A549 treated with dexamethasone at 1 μM for 4 hours (cell line): ENCODE measurements at places on chromosomes 6 and 20. TPM values are rescaled to one million over a fixed set of nuclear protein-coding genes. Genes with fewer than 3 reads are reported as not detected.

The SAMD3 gene
- total RNA-seq: not detected in 5 replicates

The SIRPG gene
- not detected in 5 replicates for total RNA-seq

The CEP250 gene
- 14.4 to 32.7 TPM (median 27.2 TPM) in 5 replicates for total RNA-seq

The CRNKL1 gene
- 21.9 to 25.8 TPM (median 22.9 TPM) in 5 replicates for total RNA-seq

The TAGAP gene
- not detected in 5 replicates for total RNA-seq

The PRDM1 gene
- 5.4 to 8.3 TPM (median 6.5 TPM) in 5 replicates for total RNA-seq

The CASS4 gene
- total RNA-seq: 0.02 to 0.07 TPM (median 0.05 TPM) in 4 of 5 replicates, not detected in the other

The PGM3 gene
- total RNA-seq: 20.4 to 28.2 TPM (median 25.3 TPM) in 5 replicates

The THBD gene
- 110 to 160 TPM (median 137 TPM) in 5 replicates for total RNA-seq

The HLA-DMB gene
- total RNA-seq: 1.4 to 1.9 TPM (median 1.7 TPM) in 5 replicates

The MRPS18A gene
- total RNA-seq: 47.9 to 55.2 TPM (median 51.5 TPM) in 5 replicates

The SRSF3 gene
- 485 to 703 TPM (median 506 TPM) in 5 replicates for total RNA-seq

The RPN2 gene
- 259 to 271 TPM (median 261 TPM) in 5 replicates for total RNA-seq

The MEI4 gene
- not detected in 5 replicates for total RNA-seq

The SLA2 gene
- 0.08 to 0.12 TPM (median 0.12 TPM) in 5 replicates for total RNA-seq

The SAPCD1 gene
- 2.1 to 3.7 TPM (median 3.5 TPM) in 5 replicates for total RNA-seq

The KIF25 gene
- total RNA-seq: 0.07 to 0.23 TPM (median 0.15 TPM) in 4 of 5 replicates, not detected in the other

The BMP5 gene
- total RNA-seq: 0.01 to 0.04 TPM in 2 of 5 replicates, not detected in the others

The ABHD16B gene
- not detected in 5 replicates for total RNA-seq

The ANGPT4 gene
- total RNA-seq: 0.02 to 0.04 TPM (median 0.03 TPM) in 4 of 5 replicates, not detected in the other

The SUMO4 gene
- not detected in 5 replicates for total RNA-seq

The RIPPLY2 gene
- total RNA-seq: 0.31 to 0.49 TPM (median 0.39 TPM) in 4 of 5 replicates, not detected in the other

The TBC1D7 gene
- total RNA-seq: 22.5 to 25.1 TPM (median 24.8 TPM) in 5 replicates

The SRMS gene
- 0.11 to 0.14 TPM (median 0.13 TPM) in 4 of 5 replicates, not detected in the other for total RNA-seq

The LY6G6D gene
- total RNA-seq: not detected in 5 replicates

The MYL9 gene
- 15.0 to 26.4 TPM (median 21.3 TPM) in 5 replicates for total RNA-seq

The PHACTR3 gene
- 0.40 to 0.73 TPM (median 0.49 TPM) in 5 replicates for total RNA-seq

The CLIC5 gene
- total RNA-seq: 0.04 TPM in 1 of 5 replicates, not detected in the others

The PRICKLE4 gene
- total RNA-seq: 0.33 to 1.1 TPM (median 0.78 TPM) in 5 replicates

The COL11A2 gene
- 0.51 to 0.91 TPM (median 0.81 TPM) in 5 replicates for total RNA-seq

The CRYBG1 gene
- total RNA-seq: 0.74 to 1.3 TPM (median 0.82 TPM) in 5 replicates

The LIME1 gene
- 2.9 to 9.5 TPM (median 8.9 TPM) in 5 replicates for total RNA-seq

The RAB44 gene
- total RNA-seq: 0.04 to 0.05 TPM (median 0.04 TPM) in 5 replicates

The EDN1 gene
- total RNA-seq: 33.5 to 42.8 TPM (median 40.0 TPM) in 5 replicates

The SUN5 gene
- not detected in 5 replicates for total RNA-seq

The TDRD6 gene
- not detected in 5 replicates for total RNA-seq

The XKR7 gene
- total RNA-seq: 0.01 TPM in 2 of 5 replicates, not detected in the others

The SLC17A3 gene
- 0.86 to 1.3 TPM (median 1.1 TPM) in 5 replicates for total RNA-seq

The GLP1R gene
- not detected in 5 replicates for total RNA-seq
